ENCODE measurements at places on chromosomes 3 and 15.

GRCh38 chr3:111667621-111668239 lies 72.6 kb upstream of the ZBED2 start:
- DNase-seq, result peak; percentile 68

DNA sequence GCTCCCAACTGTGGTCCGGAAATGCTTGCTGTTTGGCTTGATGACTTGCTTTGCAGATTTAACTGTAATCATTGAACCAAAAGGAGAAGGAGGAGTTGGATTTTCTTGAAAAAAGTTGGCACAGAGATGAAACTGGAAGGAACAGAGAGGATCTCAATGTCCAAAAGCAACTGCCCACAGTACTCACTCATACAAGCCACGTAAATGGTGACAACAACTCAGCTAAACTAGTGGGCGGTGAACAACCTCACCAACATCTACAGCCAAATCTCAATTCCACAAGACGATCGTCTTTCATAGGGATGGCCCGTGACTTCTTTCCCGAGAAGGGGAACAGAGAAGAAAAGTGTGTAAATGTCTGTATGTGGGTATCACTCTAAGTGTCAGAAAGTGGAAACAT lies 48.1 kb downstream of the MYO5C start:
- DNase-seq, result no peak

DNA sequence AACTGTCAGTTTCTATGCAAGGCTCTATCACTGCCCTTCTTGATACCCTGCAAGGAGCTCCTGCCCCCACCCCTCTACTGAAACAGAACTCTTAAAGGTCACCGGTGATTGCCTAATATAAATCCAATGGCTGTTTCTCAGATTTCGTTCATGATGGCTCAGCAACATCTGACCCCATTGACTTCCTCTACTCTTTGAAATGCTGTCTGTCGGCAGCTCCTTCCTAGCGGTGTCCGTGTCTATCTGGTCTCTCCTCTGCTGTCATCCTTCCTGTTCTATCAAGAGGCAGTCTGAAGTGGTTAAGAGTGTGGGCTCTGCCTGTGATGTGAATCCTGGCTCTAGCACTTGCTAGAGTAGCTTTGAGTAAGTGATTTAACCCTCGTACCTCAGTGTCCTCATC lies 5.5 kb downstream of the TMEM266 start:
- DNase-seq, result no peak

DNA sequence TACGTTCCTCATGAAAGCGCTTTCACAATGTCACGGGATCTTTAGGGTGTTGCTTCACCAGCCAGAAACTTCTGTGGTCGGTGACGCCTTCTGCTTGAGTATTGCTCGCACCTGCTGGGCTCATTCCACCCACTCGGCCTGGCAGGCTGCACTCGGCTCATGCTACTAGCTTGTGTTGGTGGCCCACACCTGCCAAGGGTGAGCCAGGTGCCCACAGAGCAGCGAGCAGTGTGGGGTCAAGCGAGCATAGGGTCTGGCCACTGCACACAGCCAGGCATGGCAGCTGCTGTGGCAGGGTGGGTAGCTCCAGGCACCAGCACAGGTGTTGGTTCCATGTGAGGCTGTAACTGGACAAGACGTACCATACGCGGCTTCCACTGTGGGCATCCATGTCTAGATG lies 202.9 kb upstream of the CADM2 start:
- no peak for DNase-seq

GRCh38 chr3:99532246-99532645 lies 106.1 kb upstream of the COL8A1 start:
- no peak for DNase-seq

DNA sequence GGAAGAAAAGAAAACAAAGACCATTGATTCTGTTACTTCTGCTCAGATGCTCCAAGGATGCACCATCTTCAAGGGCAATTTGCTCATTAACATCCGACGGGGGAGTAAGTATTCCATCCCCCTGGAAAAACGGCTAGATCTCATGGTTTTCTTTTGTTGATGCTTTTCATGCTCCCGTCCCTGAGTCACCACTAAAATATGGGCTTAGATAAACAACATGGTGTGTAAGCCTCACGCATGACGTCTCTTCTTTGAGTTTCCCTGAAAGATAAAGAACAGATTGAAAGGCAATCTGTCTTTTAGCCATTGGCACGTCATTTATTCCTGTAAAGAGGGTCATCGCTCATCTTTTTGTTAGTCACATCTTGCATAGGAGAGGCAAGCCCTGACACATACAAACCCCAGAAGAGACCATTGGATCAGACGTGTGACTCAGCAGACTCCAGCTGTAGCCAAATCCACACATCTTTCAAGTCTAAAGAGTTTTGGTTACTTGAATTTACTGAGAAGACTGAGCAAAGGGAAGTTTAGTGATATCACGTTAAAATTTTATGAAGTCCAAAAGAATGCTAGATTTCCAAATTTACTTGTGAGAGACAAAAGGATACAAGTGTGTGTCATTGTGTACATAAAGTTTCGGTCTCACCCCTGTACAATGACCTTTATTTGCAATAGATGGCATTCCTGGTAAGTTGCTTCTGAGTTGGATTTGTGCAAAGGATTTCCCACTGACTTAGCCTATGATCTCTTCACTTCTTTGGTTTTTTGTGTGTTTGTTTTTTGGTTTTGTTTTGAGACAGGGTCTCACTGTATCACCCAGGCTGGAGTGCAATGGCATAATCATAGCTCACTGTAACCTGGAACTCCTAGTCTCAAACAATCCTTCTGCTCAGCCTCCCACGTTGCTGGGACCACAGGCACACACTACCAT lies 110.5 kb downstream of the PGPEP1L start:
- DNase-seq, result no peak

- DNase-seq, result no peak
These were observed 93.0 kb downstream of the SNRK start for GRCh38 chr3:43379343-43379742.

DNA sequence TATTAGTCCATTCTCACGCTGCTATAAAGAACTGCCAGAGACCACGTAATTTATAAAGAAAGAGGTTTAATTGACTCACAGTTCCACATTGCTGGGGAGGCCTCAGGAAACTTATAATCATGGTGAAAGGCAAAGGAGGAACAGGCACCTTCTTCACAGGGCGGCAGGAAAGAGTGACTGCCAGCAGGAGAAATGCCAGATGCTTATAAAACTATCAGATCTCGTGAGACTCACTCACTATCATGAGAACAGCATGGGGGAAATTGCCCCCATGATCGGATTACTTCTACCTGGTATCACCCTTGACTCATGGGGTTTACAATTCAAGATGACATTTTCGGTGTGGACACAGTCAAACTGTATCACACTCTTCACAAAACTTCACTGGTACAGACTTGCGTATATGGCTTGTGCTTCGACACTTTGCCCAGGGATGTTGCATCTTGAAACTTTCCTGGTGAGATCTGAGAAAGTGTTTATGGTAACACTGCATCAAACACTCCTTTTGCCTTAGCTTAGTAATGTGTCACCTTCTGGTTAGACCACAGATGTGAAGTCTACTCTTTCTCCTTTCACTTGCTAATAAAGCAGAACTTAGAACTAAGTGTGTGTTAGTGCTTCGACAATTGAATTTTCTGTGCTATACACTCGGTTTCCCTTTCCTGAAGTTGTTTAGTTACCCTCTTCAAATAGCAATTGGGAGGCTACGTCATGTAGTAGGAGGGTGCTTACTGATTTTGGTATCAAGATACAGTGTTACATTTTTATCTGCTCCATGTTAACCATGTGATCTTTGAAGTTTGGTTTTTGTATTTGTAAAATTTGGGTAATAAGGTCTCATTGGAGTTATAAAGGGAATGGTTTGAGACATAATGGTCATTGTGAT lies 185.7 kb downstream of the LPP start:
- no peak for DNase-seq

DNA sequence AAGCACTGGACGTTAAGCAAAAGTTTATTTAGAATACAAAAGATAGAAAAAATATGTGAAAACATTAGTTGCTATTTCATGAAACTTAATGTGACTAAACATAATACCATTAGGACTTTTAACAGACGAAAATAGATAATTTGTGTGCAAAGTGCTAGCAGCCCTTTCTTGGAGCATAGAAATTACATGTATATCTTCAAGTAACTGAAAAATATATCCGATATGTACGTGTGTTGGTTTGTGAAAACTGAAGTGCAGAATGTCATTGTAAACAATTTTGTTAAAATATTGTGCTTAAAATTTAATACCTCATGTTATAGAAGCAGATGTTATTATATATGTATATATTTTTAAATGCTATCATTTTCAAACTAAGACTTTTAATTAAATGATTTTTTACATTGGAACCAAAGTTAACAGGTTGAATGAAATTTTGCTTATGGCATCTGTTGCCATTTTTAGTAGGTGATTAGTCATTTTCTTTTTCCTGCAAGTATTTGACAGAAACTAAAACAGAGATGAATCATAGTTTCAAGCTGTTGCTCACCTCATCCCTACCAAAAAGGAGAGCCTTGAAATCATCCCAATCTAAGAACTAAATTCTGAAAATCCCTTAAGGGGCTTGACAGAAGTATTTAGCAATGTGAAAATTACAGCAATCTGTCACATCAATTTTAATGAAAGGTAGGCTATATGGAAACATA lies 334.8 kb downstream of the NAALADL2 start:
- DNase-seq, result no peak

- DNase-seq, result no peak
These were observed 18.2 kb downstream of the VGLL4 start for GRCh38 chr3:11625376-11626083.

DNA sequence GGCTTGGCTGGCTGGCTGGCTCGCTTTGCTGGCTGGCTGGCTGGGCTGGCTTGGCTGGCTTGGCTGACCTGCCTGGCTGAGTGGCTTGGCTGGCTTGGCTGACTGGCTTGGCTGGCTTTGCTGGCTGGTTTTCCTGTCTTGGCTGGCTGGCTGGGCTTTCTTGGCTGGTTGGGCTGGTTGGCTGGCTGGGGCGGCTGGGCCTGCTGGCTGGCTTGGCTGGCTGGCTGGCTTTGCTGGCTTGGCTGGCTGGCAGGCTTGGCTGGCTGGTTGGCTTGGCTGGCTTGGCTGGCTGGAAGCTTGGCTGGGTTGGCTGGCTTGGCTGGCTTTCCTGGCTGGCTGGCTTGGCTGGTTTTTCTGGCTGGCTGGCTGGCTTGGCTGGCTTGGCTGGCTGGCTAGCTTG lies 435.6 kb downstream of the GOLGA6L6 start:
- DNase-seq, result no peak

DNA sequence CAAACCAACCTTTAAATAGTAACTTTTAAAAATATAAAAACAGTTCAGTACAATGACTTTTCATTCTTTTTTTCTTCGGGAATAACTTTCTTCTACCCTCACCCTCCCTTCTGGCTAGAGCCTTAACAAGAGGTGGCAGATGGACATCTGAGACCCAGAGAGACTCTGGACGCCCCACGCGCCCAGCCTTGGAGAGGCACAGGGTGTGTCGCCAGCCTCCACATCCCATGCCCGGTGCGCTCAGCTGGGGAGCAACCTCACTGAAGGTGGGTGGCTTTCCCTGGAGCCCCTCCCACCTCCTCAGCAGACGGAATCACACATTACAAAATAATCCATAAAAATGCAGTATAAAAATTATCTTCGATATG lies 49.5 kb downstream of the TLE3 start:
- no peak for DNase-seq

GRCh38 chr15:101803676-101804075 lies 367 bp downstream of the OR4F6 start:
- no peak for DNase-seq

GRCh38 chr3:151690645-151691044 lies 43.1 kb upstream of the AADACL2 start:
- DNase-seq, result no peak

- no peak for DNase-seq
These were observed 122.9 kb upstream of the CTNNB1 start for GRCh38 chr3:41076399-41076798.

DNA sequence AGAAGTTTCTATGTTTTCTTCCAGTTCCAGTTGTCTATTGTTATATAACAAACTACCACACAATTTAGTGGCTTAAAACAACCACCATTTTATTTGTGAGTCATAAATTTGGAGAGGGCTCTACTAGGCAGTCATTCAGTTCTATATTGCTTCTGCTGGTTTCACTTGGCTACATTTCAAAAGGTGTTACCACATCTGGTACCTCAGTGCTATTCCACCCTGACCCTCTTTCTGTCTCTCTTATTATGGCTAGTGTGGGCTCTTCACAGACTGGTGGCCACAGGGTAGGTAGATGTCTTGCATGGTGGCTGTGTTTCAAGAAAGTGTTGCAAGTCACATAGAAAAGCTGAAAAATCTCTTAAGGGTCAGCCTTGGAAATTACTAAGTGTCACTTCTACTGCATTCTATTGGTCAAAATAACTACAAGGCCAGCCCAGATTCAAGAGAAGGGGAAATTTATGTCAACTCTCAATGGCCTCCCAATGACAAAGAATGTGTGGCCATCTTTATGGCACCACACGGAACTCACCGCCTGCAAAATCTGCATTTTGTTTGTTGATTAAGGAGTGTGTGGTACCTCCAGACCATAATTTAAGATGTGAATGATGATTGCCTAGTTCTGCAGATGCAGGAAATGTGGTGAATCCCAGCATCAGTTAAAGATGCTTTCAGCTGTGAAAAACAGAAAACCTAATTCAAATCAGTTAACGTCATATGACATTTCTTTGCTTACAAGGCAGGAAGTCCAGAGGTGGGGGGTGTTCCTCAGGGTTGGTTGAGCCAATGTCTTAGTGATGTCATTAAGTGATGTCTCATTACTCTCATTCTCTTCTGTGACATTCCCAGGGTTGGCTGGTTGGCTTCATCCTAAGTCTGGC lies 105.8 kb upstream of the RASGRP1 start:
- no peak for DNase-seq

DNA sequence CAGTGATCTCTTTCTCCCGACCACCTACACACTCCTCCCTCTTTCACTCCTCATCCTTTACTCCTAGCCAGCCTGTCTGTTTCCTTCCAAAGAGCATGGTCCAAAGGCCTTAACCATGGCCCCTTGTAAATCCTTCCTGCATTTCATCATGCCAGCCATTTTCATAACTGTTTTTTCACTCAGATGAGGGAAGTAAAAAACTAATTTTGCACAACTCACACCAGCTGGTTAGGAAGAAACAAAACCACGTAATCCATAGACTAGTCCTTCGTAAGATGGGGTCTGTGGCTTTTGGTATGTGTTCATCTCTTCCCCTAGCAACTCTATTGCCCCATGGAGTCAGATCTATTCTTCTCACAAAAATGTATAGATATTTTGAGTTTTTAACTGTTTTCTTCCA lies 187.8 kb downstream of the SHOX2 start:
- DNase-seq, result no peak

GRCh38 chr3:17057321-17057720 lies 172.6 kb downstream of the PLCL2 start:
- DNase-seq, result no peak

GRCh38 chr3:119741657-119742590 lies 39.1 kb downstream of the CFAP91 start:
- DNase-seq, result no peak

GRCh38 chr3:14434126-14434497 lies 31.7 kb downstream of the SLC6A6 start:
- DNase-seq, result no peak

All from NK-92 treated with Interleukin-12 subunit alpha and Interleukin-12 subunit beta, amount 100 ng/mL, for 24 hours (cell line).